ENCODE measurements at places on chromosomes 2 and 18. TPM values are rescaled to one million over a fixed set of nuclear protein-coding genes. Genes with fewer than 3 reads are reported as not detected.
A peak's percentile ranks its signal among the peaks of the same experiment; 100 is the strongest.

DNA sequence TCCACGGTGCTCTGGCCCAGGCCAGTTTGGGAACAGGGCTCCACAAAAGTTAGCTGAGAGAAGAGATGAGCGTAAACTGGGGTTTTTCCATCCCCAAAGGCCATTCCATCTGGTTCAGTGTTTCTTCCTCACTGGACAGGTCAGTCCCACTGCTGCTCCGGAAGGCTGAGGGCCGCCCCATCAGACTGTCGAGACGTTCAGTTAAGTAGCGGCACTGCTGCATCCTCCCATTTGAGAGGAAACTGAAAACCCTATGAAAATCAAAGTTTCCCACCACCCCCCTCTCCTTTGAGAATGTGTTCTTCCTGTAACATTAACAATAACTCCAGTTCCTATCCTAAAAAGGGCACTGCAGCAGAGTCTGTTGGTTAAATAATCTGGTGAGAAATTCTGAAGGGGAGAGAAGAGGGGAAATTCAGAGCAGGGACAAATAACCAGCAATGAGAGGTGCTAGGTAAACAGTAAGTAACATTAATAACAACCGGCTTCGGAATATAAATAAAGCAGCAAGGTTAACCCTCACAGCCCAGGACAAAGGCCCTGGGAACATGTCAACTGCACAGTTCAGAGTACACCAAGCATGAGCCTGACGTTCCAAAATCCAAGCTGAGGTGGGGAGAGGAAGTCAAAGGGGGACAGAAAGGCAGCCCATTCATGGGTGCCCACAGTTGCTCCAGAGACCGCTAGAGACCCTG is 55.4 kb downstream of the UXS1 start:
- DNase-seq: peak; percentile 80
- peak overlapping the region; percentile 83 for H3K27ac ChIP-seq
- no peaks in the 10 kb centered on the region for H3K27me3 ChIP-seq
- no peak overlapping the region for H3K4me3 ChIP-seq
- H3K4me1 ChIP-seq: peaks cover 19% of the 10 kb centered on the region

Gene EEF1B2
- 1,520 TPM for polyA plus RNA-seq

- H3K27me3 ChIP-seq: no peaks in the 10 kb centered on the region
- no peak overlapping the region for H3K27ac ChIP-seq
- H3K4me3 ChIP-seq: no peak overlapping the region
- H3K36me3 ChIP-seq: no peaks in the 10 kb centered on the region
- H3K4me1 ChIP-seq: no peaks in the 10 kb centered on the region
- no peak for DNase-seq
These were observed 57.1 kb downstream of the MAP4K4 start for GRCh38 chr2:101754618-101755017.

- DNase-seq: no peak
- no peaks in the 10 kb centered on the region for H3K4me1 ChIP-seq
- no peak overlapping the region for H3K4me3 ChIP-seq
- H3K27me3 ChIP-seq: peaks cover 4% of the 10 kb centered on the region
- no peaks in the 10 kb centered on the region for H3K36me3 ChIP-seq
These were observed 507.6 kb upstream of the TNP1 start for GRCh38 chr2:217367464-217367863.

Gene GKN2
- 0.10 TPM for polyA plus RNA-seq

Gene CYP27C1
- polyA plus RNA-seq: 2.0 TPM

DNA sequence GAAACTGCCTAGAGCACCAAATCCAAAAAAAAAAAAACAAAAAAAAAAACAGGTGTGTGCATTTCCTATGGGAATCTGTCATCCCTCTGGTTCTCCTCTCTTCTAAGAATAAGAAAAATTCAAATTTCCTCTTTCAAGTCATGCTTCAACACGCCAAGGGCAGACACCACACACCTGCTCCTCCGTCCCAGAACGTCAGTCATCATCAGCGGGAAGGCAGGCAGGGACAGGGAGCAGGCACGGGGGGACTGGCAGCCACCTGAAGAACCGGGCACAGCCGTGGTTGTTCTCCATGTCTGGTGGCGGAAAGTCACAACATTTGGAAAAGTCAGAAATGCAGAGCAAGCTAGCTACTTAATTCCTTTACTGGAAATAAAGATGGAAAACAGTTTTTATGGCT is 214.8 kb downstream of the IKZF2 start:
- H3K27me3 ChIP-seq: no peaks in the 10 kb centered on the region
- no peak overlapping the region for H3K4me3 ChIP-seq

DNA sequence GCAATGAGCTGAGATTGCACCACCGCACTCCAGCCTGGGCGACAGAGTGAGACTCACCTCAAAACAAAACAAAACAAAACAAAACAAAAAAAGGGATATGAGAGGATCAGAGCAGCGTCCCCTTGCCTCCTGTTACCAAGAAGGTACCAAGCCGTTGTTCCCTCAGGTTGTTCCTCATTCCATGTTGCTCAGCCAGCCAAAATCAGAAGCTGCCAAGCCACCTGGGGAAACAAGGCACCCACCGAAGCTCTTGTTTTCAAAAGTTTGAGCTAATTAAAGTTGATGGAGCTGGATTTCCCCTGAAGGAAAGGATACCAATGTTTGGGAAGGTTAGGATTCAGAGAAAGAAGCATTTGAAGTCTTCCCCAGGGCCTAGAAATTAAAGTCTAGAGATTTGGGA is 21.8 kb upstream of the STEAP3 start:
- H3K36me3 ChIP-seq: no peaks in the 10 kb centered on the region
- no peaks in the 10 kb centered on the region for H3K4me1 ChIP-seq
- no peak for DNase-seq
- H3K27ac ChIP-seq: no peak overlapping the region
- peaks cover 12% of the 10 kb centered on the region for H3K27me3 ChIP-seq
- H3K4me3 ChIP-seq: no peak overlapping the region

GRCh38 chr2:164688896-164689419 is 67.7 kb upstream of the GRB14 start:
- no peaks in the 10 kb centered on the region for H3K27me3 ChIP-seq
- H3K4me1 ChIP-seq: no peaks in the 10 kb centered on the region
- H3K27ac ChIP-seq: no peak overlapping the region
- H3K36me3 ChIP-seq: peaks cover 20% of the 10 kb centered on the region
- H3K4me3 ChIP-seq: no peak overlapping the region

Gene PRSS56
- not detected for polyA plus RNA-seq

Gene MAP4K4
- 39.5 TPM for polyA plus RNA-seq

Gene CHRND
- polyA plus RNA-seq: 0.27 TPM

DNA sequence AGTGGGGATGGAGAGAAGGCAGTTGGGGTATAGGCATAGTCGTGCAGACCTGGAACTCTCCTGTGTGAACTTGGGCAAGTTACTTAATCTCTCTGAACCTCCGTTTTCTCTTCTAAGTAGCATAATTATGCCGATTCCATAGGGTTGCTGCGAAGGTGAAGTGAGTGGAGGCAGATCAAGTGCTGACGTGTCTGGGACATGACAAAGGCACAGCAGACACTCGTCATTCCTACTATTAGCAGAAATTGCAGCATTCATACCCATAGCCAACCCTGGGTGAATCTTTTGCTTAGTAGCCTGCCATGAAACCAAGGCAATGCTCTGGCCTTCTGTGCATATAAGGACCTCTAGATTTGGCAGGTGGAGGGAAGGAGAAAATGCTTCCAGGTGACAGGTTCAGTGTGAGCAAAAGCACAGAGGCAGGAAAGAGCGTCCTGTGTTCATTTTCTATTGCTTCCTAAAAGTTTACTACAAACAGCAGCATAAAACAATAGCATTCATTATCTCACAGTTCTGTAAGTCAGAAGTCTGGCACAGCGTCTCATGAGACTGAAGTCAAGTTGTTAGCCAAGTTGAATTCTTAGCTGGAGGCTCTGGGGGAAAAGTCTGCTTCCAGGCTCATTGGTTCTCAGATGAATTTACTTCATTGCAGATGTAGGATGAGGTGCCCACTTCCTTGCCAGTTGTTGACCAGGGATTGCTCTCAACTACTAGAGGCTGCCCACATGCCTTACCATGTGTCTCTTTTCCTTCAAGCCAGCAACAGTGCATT is 77.8 kb downstream of the CTIF start:
- H3K27me3 ChIP-seq: no peaks in the 10 kb centered on the region
- H3K27ac ChIP-seq: no peak overlapping the region
- peaks cover 14% of the 10 kb centered on the region for H3K36me3 ChIP-seq
- DNase-seq: no peak
- H3K4me3 ChIP-seq: no peak overlapping the region

DNA sequence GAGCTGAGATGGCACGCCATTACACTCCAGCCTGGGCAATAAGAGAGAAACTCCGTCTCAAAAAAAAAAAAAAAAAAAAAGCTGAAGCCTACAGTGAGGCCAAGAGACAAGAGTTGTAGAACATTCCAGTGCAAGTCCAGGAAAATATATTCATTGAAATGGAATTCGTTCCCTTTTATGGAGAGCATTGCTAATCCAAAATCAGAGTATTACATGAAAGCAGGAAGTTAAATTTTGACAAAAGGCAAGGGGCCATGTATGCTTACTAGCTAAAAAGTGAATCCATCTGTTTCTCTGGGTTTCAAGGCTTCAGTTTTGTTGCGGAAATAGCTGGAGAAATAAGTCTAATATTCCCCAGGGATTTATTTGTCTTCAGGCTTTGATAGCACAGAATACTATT is 471.7 kb downstream of the THSD7B start:
- no peaks in the 10 kb centered on the region for H3K27me3 ChIP-seq
- no peak overlapping the region for H3K4me3 ChIP-seq
- H3K27ac ChIP-seq: no peak overlapping the region
- no peaks in the 10 kb centered on the region for H3K4me1 ChIP-seq
- no peaks in the 10 kb centered on the region for H3K36me3 ChIP-seq

Gene TUBA3D
- 0.99 TPM for polyA plus RNA-seq

DNA sequence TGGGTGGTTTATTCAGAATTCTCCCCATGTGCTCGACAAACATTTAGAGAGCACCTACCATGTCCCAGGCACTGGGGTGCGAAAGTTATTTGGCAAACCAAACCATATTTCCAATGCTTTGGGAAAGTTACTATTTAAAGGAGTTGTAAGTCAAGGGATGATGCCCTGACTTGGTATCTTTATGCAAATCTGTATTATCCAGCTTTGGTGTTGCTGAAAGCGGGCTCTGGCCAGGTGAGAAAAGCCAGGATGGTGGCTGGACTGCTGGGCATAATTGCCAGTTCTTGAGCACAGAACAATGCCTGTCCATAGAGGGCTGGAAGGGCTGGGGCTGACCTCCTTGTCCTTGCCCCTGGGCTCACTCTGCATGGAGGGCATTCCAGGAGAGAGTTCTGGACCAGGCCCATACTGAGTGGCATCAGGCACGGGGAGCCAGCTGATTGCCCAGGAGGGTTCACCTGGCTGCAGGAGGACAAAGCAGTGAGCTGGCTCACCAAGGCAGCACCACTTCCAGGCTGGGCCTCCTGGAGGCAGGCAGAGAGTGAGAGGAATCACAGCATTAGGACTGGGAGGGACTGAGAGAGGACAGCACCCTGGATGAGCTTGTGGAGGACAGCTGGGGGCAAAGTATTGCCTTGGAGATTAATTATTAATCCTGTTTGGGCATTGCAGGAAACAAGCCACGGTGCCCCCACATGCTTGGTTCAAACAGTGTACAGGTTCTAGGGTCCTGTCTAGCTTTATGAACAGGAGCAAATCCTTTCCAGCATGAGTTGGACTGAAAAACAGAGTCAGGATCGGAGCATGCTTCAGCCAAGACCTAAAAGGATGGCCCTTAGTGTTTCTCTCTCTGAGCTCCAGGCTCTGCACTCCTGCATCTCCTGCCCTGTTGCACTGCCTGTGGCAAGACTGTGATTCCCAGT is 7.1 kb downstream of the KHK start:
- H3K27me3 ChIP-seq: no peaks in the 10 kb centered on the region
- peaks cover 72% of the 10 kb centered on the region for H3K4me1 ChIP-seq
- peaks cover 43% of the 10 kb centered on the region for H3K36me3 ChIP-seq
- peak overlapping the region; percentile 88 for H3K27ac ChIP-seq

GRCh38 chr18:48154828-48155227 is 224.4 kb upstream of the SMAD2 start:
- no peaks in the 10 kb centered on the region for H3K36me3 ChIP-seq
- no peak overlapping the region for H3K4me3 ChIP-seq
- no peaks in the 10 kb centered on the region for H3K27me3 ChIP-seq
- H3K27ac ChIP-seq: no peak overlapping the region

DNA sequence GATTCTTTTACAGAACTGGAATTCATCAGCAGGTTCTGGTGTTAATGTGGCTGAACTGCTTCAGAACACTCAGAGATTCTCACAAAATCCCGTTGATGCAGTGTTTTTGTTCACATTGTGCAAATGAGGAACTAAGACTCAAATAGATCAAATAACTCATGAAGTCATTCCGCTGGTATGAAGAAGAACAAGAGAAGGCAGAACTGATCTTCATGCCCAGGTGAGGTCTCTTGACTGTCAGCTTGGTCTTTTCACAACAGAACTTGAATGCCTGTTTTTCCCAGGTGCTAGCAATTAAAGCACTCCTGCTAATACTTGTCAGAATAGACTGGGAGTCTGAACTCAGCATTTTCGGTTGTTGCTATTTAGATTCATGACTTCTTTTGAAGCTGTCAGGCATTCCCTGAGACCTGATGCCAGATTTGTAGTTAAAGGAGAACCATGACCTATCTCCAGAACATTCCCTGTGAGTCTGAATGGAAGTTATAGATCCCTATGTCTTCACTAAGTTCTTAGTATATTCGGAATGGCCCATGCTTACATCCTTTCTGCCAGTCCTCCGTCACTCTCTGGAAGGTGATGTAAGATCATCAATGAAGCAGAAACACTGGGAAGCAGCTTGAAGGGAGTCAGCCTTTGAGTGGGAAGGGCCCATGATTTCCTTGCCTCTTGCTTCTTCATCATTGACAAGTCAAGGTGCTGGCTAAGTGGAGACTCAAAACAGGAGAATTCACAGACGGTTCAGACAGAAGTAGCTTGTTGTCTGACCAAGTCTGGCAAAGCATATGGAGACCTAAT is 155.7 kb downstream of the MTCL1 start:
- H3K27me3 ChIP-seq: no peaks in the 10 kb centered on the region
- H3K36me3 ChIP-seq: no peaks in the 10 kb centered on the region
- no peak overlapping the region for H3K27ac ChIP-seq
- no peak overlapping the region for H3K4me3 ChIP-seq
- no peak for DNase-seq
